Suppressor macrophage (primary cell): ENCODE measurements at places on chromosomes 16 and 17.

DNA sequence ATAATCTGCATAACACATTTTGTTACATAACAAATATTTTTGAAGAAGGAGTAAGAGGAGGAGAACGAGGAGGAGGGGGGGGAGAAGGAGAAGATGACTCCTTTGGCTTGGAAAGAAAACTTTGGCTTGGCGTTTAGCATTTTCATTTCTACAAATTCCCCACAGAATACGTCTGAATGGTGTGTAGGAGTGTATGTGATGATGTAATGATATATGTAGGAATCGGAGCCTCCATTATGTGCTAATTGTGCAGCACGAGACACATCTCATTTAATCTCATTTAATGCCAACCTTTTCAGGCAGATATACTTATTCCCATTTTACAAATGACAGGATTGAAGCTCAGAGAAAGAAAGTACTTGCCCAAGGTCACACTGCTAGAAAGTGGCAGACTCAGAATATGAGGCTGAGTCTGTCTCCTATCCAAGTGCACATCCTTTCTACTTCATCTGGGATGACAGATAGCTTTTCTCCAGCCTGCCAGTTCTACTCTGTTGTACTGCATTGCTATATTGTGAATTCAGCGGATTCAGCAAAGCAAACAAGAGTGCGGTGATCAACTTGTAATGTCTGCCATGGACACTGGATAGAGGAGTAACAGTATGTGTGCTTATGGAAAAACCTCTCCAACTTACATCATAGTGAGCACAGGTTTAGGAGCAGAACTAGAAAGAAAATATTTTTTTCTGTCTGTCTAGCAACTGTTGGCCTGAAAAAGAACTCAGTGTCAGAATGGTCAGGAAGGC lies 10.4 kb upstream of the SLC47A2 start:
- no peak for DNase-seq

- DNase-seq, result no peak
These were observed 9.3 kb downstream of the HDAC5 start for GRCh38 chr17:44113868-44114840.

GRCh38 chr17:67863624-67864247 lies 38.4 kb downstream of the BPTF start:
- no peak for DNase-seq

- DNase-seq, result no peak
These were observed 4.3 kb upstream of the ALDH3A1 start for GRCh38 chr17:19752216-19753050.

- DNase-seq, result no peak
These were observed 1.6 kb upstream of the ACSF3 start for GRCh38 chr16:89092013-89092412.

- DNase-seq, result peak; percentile 97
These were observed 51.2 kb upstream of the DHX40 start for GRCh38 chr17:59513934-59514841.

- no peak for DNase-seq
These were observed 2.8 kb downstream of the KRT10 start for GRCh38 chr17:40819528-40820125.

GRCh38 chr17:67033613-67034012 lies 10.7 kb upstream of the CACNG1 start:
- DNase-seq, result no peak

- no peak for DNase-seq
These were observed 292.4 kb upstream of the FOXF1 start for GRCh38 chr16:86217891-86218270.

- no peak for DNase-seq
These were observed 8.7 kb upstream of the ARHGAP23 start for GRCh38 chr17:38419508-38419981.

DNA sequence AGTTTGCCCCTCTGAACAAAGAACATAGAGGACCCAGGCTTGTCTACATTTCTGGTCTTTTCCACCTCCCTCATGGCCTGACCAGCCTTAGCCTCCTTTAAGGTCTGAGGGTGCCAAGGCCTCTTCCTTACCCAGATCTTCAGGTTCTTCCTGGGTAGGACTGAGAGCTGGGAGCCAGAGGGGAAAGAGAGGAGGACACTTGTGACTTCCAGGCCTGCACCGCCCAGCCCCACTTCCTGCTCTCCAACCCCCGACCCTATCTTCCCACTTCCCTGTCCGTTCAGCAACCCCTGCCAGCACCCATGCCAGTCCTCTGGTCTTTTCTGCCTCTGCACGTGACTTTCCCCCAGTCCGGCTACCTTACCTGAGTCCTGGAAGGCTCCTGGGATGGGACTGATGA lies 534 bp downstream of the PRSS36 start:
- peak; percentile 49 for DNase-seq

DNA sequence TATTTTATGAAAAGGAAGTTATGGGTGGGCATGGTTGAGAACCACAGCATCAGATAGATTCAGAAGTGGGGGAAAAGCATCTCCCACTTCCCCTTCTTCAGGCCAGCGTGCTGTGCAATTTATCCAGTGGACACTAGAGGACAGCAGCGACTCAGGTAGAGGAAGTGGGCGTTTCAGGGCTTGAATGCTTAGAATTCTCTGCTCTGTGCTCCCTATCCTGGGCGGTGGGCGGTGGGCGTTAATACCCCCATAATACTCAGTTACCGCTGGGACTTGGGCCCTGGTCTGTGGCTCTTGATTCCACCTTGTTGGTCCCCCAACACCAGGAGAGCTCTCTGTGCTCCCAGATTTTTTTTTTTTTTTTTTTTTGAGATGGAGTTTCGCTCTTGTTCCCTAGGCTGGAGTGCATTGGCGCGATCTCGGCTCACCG lies 3.7 kb upstream of the LYZL6 start:
- DNase-seq, result peak; percentile 73

- peak; percentile 26 for DNase-seq
These were observed 117.8 kb downstream of the RAB11FIP4 start for GRCh38 chr17:31509095-31509804.

GRCh38 chr16:30186782-30187555 lies 3.6 kb downstream of the CORO1A start:
- DNase-seq, result peak; percentile 90

DNA sequence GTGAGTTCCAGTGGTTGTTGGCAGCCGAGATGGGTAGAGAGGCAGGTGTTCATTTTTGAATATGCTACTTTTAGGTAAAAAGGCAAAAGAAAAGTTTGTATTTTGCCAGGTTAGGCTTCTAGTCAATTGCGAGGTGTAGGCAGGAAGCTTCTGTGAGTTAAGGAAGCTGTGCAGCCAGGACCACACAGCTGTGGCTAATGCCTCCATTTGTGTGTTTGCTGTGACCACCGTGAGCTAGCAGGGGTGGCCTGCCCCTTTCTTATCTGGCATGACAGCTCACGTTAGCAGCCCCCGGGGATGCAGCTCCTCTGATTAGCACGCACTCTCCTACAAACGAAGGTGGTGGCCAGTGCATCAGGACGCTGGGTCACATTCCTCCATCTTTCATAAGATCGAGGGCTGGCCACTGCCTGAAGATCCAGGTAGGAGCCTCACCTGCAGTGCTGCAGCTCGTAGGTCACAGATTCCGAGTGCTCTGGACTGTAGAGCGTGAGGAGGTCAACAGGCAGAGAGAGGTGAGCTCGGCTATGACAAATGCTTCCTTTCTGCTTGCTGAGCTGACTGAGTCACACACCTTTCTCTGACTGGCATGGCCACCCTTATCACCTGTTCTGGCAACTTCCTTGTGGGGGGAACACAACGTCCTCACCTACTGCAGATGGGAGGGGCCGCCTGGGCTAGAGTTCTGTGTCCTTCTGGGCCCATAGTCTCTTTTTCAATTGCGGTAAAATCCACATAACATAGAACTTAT lies 244.4 kb downstream of the HS3ST3B1 start:
- no peak for DNase-seq

DNA sequence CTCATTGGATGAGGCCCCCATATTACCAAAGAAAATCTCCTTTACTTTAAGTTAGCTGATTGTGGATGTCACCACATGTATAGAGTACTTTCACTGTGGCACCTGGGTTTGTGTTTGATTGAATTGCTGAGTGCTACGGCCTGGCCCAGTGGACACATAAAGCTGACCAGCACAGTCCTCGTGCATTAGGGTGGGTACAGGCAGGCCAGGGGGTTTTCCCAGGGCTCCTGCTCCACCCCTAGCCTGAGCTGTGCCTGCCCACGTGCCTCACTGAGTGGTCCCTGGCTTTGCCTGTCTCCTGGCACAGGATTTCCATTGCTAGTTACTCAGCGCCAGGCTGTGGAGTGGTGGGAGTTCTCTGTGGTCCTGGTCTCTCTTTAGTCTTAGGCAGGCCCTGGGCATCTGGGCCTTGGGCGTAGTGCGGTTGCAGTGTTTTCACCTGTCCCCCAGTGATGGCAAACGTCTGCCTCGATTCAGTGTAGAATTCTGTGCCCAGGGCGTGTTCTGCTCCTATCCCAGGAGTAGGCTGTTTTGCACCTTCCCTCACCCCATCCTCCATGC lies 86.0 kb downstream of the RPTOR start:
- no peak for DNase-seq

DNA sequence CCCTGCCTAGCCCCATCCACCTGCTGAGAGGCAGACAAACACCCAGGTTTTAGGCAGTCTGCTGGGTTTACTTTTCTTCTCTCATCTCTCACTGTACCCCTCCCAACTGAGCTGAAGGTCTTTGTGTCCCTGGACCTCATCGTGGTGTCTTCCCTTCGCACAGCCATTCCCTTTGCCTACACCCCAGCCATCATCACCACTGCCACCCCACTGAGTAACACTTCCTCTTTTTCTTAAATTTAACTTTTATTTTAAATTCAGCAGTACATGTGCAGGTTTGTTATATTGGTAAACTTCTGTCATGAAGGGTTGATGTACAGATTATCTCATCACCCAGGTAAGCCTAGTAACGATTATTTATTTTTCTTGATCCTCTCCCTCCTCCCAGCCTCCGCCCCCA lies 188.3 kb upstream of the MON1B start:
- no peak for DNase-seq

DNA sequence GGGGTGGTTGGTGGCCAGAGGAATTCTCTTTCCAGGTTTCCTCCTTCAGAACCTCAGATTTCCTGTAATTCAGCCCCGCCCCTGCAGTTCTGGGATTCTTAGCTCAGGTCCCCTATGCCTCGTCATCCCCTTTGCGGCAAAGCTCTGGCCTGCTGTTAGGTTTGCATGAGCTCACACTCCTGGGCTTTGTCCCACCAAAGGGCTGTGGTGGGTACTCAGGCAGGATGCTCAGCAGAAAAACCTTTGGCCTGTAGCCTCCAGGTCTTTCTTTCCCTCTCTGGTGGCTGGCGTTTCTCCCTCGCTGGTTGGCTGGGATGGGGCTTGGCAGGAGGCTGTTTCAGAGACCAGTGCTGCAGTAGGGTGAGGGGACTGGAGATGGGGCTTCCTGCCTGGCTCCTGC lies 9.6 kb upstream of the PLEKHG4 start:
- DNase-seq, result no peak

DNA sequence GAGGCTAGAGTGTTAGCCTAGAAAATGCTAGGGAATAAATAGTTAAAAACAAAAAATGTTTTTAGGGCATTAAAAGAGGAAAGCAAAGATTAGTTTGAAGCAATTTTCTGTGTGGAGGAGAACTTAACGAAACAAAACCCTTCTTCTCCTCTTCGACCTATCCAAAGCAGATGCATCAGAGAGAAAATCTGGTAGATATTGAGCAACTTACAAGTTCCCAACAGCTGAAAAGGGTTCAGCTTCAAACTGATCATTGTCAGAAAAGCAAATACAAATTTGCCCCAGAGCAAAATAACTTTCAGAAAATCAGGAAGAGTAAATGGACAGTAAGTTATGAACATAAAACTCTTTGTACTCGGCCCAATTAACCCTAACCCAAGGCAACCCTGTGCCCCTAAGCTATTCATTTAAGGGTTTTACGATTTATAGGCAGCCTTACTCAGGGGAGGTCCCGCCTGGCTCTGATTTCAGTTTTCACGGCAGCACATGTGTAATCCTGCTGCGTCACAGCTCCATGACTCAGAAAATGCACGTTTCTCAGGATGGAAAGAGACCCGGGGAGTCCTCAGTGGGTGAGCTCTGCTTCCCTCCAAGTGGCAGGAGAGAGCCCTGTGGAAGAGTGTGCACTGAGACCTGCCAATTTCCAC lies 405.7 kb upstream of the SALL1 start:
- DNase-seq, result no peak

DNA sequence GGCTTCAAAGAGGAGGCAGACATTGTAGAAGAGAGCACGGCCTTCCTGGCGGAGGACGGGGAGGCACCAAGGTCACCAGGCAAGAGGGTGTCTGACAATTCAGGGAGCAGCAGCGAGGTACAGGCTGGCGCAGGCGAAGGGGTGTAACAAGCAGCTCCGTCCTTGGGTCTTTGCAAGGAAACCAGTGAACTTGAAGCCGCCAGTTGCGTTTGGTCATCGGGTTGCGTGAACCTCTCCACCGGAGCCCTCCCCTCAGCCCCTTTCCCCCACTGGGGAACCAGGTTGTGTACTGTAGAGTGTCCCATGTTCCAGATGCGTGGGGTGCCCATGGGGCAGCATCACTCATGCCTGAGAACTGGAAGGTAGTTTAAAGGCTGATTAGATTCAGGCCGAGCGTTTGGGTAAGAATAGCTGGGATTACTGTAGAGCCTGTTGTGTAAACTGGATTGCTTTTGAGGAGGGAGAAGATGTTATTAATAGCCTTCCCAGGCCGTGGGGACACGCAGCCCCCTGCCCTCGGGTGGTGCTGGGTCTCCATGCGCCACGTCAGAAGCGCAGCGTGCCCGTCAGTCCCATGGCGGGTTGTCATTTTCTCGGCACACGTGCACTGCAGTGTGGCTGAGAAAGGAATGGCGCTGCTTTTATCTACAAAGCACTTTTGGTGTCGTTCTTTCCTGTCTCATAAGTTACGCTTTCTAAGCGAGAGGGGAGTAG lies 2.5 kb downstream of the MRPL12 start:
- no peak for DNase-seq

GRCh38 chr17:48907713-48908046 lies 527 bp upstream of the UBE2Z start:
- DNase-seq, result peak; percentile 66

GRCh38 chr16:2715519-2715918 lies 4.5 kb downstream of the PRSS27 start:
- peak; percentile 79 for DNase-seq
